ENCODE measurements at places on chromosomes 2 and 18.
A peak's percentile ranks its signal among the peaks of the same experiment; 100 is the strongest.

DNA sequence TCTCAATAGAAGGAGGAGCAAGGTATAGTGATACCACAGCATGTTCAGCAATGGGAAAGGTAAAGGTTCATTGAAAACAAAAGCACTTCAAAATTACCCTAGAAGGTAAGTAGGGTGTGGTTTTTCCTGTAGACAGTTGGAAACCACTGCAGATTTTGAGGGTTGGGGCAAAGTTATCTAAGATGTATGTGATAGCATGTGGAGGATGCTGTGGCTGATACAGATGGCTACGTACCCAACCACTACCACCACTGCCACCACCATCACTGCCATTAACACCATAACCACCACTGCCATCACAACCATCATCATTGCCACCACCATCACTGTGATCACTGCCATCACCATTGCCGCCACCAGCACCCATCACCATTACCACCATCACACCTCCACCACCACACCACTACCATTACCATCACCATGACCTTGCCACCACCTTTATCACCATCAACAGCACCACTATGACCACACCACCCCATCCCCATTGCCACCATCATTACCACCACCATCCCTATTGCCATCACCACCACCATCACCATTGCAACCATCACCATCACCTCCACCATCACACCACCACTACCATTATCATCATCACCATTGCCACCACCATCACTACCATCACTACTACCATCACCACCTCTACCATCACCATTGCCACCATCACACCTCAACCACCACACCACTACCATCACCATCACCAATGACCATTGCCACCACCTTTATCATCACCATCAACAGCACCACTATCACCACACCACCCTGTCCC lies 3.7 kb downstream of the TMSB10 start:
- DNase-seq, result no peak

DNA sequence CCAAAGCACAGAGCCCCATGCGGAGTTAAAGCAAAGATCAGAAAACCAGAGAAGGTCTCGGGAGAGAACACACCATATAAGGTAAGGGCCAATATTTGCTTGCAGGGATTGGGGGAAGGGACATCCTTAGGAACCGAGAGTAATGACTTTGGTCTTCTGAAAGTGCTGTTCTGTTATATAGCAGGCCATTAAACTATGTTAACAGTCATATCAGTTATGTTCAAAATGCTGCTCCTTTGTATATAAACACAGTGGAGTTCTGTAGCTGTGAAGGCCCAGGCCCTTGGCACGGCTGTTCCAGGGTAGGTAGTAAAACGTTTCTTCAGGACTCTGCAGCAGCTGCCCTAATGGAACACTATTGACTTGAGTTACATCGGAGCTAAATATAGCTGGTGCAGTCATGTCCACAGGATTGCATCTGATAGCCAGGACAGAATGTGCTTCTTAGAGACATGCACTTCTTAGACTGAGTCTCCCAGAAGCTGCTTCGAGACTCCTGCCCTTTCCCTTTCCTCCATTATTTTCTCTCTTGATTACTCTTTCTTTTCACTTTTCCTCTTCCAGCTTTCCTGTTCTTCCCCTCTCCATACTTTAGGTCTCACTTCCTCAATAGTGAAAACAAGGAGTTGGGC lies 122.4 kb downstream of the SETBP1 start:
- no peak for DNase-seq

- no peak for DNase-seq
These were observed 182.2 kb downstream of the ARHGAP15 start for GRCh38 chr2:143311426-143311825.

DNA sequence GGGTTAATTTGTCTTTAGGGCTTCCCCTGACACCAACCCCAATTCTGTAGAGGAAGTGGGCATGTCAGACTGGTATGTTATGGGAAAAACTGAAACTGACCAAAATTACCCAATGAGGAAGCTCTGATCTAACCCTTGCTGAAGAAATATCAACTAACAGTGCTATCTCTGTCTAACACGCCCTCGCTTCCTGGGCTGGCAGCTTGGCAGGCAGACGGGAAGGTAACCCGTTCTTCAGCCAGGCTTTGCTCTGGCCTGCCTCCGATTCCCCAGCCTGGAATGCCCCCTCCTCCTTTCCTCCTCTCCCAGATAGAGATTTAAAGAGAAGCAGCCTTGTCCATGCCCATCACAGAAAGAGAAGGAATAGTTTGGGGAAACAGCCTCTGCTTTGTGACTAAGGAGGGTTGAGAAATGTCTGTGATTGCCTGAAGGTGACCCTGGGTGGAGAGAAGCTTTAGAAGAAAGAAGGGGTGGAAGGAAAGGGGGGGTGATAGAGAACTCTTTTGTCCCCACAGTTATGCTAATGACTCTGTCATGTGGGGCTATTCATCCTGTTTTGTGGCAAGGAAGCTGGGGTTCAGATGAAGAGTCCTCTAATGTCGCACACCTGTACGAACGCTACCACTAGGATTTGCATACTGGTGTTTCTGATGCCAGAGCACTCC lies 15.4 kb downstream of the HK2 start:
- no peak for DNase-seq

DNA sequence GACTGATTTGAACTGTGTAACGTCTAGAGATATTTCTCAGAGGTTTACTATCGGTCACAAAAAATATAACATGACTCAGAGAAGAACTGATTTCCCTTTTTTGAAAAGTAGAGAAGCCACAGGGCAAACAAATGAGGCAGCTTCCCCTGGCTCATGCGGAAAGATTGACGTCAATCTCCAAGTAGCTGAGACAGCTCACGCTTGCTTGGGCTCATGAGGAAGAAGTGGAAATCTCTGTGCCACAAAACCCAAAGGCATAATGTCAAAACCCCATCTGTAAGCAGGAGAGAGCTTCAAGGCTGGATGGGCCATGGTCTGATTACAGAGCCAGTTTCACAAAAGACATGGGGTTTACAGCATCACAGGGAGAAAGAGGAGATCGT lies 188.1 kb downstream of the ARL4C start:
- DNase-seq, result no peak

GRCh38 chr2:171726847-171727450 lies 39.7 kb downstream of the DYNC1I2 start:
- no peak for DNase-seq

- DNase-seq, result no peak
These were observed 14.7 kb downstream of the NCL start for GRCh38 chr2:231449503-231450054.

DNA sequence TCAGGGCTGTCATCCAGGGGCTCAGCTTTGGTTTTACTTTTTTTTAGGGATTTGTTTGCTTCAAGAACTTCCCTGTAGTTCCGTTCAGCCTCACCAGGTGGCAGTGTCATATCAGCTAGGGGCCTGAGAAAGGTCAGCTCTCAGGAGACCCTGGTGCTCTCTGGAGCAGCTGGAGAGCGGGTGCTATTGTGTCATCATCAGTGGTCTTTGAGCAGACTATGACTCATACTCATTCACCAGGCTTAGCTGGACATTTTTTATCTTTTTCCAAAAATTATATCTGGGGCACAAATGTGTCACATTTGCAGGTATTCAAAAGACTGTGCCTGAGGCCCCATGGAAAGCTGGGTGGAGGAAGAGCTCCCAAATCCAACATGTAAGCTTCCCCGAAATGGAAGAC lies 24.4 kb downstream of the ZNF892 start:
- DNase-seq, result peak; percentile 87

DNA sequence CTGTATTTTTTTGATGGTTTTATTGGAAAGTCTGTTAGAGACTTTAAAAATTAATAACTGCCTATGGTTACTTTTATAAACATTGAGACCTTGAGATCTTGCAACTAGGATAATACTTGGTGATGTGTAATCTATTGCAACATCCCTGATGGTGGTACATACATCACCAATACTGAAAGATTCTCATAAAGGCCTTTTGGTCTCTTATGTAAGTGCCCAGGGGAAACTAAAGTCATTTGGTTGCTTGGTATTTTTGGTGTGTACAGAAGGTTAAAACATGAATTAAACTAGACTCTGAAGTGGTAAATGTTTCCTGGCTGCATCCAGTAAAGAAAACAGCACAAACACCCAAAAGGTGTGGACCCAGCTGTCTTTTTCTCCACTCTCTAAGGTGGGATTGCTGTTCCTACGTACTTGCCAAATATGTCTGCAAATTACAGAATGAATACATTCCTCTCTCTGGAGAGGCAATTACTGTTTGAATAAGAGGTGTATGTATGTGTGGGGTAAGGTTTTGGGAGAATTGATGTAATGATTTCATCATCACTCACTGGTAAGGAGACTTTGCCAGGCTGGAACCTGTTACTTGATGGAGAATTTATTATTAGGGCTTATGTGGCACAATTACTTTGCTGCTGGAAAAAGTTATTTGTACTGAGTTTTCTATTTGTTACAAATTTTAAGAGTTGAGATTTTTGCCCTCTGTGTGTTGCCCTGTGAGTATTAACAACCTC lies 3.6 kb downstream of the B3GNT2 start:
- no peak for DNase-seq

DNA sequence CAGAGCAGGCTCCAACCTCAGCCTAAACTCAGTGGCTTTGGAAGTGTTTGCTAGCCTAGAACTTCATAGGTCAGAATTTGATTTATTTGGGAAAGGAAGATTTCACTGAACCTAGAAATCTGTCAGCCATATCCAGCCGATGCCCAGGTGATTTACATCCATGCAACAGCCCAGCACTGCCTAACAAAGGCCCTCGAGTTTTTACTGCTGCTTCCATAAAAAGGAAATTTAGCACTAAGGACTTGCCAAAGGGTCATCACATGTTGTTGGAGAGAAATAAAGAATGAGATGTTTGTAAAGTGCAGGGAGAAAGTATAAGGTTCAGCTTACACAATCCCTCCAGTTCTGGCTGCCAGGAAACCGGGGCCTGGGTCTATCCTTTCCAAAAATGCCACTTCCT lies 614.2 kb downstream of the BCL11A start:
- no peak for DNase-seq

- DNase-seq, result no peak
These were observed 233.3 kb downstream of the NCKAP5 start for GRCh38 chr2:133334923-133335322.

GRCh38 chr18:47912343-47912742 lies 18.1 kb downstream of the SMAD2 start:
- no peak for DNase-seq

- no peak for DNase-seq
These were observed 43.7 kb downstream of the CERKL start for GRCh38 chr2:181613241-181613640.

GRCh38 chr18:74499633-74500032 lies 3.5 kb downstream of the CNDP2 start:
- DNase-seq, result no peak

DNA sequence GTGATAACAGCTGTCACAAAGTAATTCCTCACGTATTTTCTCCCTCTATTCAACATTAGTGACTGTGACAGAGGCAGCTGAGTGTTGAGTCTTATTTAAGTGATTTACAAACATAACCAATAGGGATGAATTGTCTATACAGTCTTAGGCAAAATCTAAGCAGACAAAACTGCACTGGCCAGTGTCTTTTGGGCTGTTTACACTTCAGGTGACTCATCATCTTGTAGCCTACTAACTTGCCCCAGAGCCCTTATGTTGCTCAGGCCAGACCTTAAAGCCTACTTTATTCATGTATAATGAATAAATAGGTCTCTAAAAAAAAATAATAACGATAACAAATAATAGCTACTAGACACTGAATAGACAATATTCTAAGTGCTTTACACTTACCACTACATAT lies 17.2 kb downstream of the THOC1 start:
- peak; percentile 31 for DNase-seq

DNA sequence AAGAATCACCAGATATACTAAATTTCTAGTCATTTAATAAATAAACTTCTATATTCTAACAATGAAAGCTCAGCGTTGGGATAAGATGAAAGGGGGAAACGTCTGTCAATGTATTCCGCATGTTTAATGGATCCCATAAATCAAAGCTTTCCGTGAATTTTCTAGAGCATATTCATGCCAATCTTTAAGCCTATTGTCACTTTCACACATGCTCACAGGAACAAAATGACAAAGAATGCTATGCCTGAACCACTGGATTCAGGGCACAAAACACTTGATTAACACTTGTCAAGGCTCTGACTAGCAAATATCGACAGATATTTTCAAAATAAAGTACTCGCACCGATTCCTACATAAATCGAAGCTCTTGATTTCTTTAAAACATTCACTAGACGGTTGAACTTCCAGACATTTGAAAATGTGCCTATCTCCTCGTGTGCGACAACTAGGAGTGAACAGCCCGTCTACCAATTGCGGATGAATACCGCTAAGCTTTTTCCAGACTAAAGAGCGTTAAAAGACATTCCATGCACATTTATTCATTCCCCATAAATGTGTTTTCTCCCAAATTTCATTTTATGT lies 1.8 kb downstream of the TLK1 start:
- DNase-seq, result no peak

DNA sequence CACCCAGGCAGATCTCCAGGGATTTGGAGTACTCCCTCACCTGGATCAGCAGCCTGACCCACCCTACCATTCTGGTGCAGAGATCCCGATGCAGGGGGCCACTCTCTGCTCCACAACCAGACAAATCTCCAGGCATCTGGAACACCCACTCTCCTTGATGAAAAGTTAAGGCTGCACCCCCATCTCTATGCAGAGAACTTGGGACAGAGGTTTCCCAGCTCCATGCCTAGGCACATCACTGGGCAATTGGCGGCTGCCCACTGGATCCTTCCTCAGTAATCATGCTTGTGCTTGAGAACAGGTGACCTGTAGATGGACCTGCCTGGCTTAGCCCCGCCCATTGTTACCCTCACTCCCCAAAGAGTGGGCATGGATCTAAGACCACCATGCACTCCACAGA lies 624.9 kb downstream of the CBLN2 start:
- DNase-seq, result no peak

DNA sequence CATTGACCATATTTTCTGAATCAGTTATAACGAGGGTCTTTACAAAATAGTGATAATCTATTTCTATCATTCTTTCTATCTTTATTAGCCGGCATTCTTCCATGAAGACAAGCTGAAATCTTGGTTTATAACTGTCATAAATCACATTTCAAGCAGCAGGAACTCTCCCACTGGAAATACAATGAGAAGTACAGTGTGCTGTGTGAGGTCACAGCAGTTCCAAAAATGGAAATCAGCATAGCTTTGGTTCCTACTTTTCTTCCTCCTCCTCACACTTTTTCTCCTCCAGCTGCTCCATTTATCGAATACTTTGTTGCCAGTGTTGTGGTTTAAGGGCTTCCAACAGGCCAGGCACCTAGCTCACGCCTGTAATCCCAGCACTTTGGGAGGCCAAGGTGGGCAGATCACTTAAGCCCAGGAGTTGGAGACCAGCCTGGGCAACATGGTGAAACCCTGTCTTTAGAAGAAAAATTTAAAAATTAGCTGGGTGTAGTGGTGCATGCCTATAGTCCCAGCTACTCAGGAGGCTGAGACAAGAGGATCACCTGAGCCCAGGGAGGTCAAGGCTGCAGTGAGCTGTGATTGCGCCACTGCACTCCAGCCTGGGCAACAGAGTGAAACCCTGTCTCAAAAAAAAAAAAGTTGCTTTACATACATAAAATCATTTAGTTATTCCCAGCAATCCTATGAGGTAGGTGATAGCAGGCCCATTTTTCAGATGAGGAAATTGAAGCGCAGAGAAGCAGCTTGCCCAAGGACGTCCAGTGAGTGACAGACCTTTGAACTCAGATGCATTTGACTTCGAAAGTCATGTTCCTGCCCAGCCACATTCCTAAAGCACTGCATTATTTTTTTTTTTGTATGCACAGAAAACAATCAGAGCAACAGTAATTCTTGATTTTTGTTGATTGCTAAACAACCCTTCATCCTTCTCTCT lies 34.0 kb upstream of the GPR55 start:
- DNase-seq, result no peak

All from WERI-Rb-1 (cell line).